ENCODE measurements at places on chromosomes 6 and 20.
A peak's percentile ranks its signal among the peaks of the same experiment; 100 is the strongest.

DNA sequence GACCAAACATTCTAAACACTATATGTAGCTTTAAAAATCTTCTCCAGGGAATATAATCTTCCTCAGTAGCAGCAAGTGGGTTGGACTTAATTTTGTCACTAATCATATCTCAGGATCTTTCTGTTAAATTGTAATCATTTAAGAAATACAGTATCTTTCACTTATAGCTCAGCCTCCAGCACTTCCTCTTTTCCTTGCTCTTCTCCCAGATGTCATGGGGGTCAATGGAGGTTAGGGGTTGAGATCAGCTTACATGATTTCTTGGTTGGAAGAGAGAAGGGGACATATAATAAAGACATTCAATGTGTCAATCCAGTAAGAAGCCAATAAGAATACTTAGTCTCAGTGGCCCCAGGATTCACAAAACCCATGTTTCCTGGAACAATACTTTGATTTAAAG is 15.7 kb upstream of the REPS1 start:
- DNase-seq: no peak

DNA sequence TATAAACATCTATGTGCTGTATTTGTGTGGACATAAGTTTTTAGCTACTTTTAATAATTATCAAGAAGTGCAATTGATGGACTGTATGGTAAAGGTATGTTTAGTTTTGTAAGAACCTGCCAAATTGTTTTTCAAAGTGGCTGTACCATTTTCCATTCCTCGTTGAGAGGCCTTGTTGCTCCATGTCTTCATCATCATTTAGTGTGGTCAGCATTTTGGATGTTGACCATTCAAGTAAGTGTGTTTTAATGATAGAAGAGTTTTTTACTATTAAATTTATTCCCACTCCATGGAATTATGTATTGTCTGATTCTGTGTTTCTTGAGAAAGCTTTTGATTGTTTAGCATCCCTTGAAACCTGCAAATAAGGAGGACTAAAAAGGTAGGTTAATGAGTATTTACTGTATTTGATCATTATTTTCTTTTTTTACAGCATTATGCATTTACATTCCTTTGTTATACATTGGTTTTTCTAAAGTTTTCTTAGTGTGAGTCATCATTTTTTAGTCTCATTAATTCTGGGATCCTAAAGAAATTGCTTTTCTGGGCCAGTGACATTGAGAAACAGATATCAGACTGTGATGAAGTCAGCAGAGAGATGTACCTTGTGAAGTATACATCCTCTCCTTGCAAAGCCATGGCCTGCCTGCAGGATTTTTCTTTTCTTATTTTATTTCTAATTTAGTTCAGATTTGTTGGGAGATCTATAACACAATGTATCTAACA is 312.8 kb upstream of the PTCHD4 start:
- DNase-seq: no peak

- DNase-seq: no peak
Observed at GRCh38 chr20:32050851-32051556, 1.0 kb upstream of the HCK start.

DNA sequence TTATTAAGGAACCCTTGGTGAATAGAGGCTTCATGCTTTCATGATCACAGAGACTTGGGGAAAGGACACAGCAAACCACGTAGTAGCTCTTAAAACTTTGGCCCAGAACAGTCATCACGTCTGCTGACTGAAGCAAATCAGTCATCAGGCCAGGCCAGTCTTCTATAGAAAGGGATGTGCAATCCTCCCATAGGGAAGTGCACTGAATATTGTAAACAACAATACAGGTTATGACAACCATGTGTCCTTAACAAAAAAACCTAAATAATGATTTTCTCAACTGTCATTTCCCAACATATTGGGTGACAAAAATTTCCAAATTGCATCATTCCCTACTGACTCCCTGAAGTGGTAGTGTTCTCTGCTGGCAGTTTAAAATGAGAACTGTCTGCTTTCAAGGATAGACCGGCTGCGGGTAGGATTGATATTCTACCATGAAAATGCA is 388.2 kb upstream of the CITED2 start:
- DNase-seq: no peak

- no peak for DNase-seq
Observed at GRCh38 chr20:17140894-17141293, 85.9 kb upstream of the PCSK2 start.

DNA sequence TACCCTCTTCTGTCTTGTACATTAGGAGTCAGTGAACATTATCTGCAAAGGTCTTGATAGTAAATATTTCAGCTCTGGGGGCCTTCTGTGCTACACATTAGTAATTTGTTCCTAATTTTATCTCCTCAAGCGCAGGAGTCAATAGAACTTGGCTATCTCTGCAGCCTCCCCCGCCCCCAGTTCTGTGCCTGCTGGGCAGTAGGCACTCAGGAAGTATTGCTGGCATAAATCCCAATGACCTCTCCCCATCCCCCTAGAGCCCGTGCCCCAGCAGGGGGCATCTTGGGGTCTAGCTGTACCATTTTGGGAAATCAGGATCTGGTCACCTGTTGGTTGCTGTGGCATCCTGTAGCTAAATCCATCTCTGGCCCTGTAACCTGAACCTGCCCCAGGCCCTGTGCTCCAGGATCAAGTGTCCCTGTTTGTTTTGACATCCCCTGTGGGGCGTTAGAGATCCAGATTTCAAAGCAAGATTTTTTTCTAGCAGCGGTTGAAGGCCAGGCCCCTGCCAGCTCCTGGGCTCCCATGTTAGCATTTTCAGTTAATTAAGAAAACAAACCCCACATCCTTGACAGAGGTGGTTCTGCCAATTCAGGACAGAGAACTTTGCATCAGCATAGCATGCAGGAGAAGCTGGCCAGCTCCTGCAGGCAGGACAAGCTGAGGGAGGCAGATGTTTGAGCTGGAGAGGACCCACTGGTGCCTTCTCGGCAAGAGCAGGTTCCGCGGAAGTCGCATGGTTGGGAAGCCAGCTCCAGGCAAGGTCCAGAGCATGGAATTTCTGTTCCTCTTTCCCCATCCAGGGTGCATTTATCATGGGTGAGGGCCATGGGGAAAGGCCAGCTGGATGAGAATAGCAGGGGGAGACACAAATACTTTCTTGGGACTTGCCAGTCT is 32.1 kb downstream of the DAAM2 start:
- DNase-seq: no peak

- no peak for DNase-seq
Observed at GRCh38 chr20:35009665-35010328, 54.1 kb downstream of the MYH7B start.

DNA sequence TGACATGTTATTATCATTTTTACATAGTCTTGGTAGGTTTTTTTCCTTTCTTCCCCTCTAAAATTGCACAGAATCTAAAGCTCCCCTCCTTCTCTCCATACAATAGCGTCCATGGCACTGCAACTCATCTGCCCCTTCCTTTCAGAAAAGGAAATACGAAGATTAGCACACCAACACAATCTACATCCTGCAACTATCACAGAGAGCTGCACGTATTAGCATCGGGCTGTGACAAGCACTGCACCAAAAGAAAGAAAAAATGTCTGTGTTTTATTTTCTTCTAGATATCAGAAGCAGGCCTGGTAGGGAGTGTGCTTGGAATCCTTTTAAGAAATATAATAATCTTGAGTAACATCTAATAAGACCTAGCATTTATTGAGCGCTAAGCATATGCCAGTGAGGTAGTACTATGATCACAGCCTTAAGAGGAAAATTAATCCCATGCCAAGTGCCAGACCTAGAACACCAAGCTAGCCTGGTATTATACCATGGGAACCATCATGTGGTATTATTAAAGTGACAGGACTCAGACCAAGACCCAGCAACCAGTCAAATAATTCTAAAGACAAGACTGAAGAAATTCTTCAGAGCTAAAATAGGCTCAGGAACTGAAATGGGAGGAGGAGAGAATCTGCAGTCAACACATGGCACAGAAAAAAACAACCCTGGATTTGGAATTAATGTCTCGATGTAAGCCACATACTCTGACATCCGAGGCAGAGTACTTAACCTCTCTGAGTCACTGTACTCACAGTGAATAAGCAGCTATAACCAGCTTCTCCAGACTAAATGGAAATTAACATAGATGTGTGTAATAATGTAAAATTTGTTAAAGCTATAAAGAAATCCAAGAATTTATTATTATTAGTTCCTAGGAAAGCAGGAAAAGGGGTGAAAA is 124.3 kb downstream of the IPCEF1 start:
- DNase-seq: no peak

DNA sequence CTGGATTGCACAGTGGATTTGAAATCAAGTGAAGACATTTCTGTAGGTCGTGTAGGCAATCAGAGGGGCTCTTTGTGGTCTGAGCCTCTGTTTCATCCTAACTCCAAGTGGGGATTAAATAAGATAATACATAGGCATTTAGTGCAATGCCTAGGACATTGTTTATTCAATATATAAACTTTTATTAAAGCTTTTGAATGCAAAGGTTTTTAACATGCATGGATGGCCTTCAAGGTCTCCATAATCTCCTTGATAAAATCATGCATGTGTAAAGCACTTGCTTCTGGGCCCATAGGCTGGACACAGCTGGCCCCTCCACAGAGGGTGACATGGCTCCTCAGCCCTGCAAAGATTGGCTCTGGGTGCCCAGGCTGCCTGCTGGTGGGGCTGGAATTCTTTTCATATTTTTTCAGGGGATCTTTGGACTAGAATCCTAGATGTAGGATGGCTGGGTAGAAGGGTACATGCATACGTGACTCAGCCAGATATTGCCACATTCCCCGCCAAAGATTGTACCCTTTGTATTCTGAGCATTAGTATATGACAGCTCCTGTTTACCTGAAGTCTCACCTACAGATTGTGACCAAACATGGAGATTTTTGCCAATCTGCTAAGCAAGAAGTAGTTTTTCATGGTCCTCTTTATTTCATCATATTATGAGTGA is 19.0 kb upstream of the AVP start:
- no peak for DNase-seq

- DNase-seq: no peak
Observed at GRCh38 chr6:138724015-138724414, 49.6 kb upstream of the CCDC28A start.

DNA sequence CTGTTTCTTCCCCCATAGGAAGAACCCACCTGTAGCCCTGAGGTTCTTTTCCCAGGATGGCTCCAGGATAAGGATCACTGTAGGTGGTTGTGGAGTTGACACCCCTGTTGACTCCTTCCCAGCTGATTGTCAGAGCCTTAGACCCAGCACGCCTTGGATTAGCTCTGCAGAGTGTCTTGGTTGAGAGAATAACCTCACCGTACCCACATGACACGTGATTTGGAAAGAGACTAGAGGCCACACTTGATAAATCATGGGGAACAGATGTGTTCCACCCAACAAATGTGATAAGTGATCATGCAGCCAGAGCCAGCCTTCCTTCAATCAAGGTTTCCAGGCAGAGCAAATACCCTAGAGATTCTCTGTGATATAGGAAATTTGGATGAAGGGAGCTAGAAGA is 12.2 kb downstream of the BTN3A1 start:
- no peak for DNase-seq

DNA sequence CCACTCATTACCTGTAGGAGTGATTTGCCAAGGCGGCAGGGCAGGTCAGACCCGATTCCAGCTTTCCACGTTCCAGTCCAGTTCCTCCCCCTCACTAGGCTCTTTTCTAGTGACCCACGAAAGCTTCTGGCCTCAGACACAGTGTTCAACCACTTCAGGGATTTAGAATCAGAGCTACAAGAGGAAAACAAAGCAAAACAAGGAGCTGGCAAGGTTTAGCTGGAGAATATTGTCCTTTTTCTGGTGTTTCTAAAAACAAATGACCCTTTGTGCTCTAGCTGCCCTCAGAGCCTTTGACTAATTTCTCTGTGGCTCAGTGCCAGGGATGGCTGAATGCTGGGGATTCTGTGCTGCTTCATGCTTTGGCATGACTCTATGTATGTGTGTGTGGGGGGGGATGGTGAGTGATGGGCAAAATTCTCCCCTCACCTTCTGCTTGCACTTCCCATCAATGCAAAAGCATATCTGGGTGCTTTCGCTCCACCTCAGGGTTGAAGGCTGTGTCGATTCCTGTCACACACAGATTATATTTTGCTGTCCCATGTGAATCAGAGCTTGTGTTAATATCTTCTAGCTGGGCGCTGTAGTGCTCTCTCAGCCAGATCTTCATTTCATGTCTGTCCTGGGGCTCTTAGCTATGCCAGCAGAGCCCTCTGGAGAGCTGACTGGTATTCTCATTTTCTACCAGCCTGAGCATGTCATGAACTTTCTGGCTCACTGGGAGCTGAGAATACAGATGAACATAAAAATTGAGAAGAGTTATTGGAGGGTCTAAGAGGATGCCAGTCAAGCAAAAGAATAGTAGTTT is 19.3 kb upstream of the NEDD9 start:
- DNase-seq: no peak

DNA sequence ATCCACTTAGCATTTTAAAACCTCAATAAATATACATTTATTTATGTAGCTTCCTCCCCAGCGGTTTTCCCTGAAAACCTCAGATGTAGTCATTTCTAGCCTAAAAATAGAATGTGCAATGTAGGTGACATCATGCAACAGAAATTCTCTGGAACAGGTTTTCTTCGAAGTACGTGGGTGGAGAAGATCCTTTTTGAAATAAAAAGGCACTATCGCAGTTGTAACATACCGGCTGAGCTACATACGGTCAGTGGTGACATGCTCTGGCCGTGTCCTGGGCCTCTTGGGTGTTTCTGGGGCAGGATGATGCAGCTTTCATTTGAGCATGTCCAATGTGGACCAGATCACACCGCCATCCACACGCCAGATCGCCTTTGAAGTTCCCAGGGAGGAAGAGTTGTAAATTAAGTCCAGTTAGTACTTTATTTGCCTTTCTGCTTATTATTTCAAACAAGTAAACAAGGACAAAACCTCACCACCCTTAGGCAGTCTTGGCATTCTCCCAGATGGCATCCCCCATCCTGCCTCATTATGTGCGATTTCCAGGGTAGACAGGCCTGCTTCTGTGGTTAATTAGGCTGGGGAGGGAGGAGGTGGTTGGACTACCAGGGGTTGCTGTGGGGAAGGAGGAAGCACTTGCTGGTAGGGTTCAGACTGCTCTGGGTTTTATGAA is 109.5 kb upstream of the CLDN20 start:
- DNase-seq: peak; percentile 51

GRCh38 chr6:163671355-163671754 is 256.8 kb downstream of the QKI start:
- DNase-seq: no peak

DNA sequence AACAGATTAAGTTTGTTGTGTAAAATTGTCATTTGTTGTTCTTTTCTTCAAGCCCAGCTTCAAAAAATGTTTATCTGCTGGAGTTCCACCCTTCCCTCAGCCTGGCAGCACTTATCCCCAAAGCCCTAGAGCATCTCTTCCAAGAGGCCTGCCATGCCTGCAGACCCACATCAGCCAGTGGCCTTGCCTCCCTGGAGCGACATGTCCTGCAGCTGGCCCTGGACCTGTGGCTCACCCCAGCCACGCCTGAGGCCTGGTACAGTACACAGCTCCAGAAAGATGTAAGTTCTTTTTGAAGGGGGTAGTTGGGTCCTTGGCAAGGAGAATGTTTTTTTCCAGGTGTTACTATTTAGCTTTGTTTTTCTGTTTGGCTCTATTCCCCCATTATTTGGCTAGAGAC is 124.8 kb downstream of the CD164 start:
- no peak for DNase-seq

- no peak for DNase-seq
Observed at GRCh38 chr6:113629975-113630737, 227.0 kb upstream of the MARCKS start.
